ENCODE measurements at places on chromosomes 16 and 17.

DNA sequence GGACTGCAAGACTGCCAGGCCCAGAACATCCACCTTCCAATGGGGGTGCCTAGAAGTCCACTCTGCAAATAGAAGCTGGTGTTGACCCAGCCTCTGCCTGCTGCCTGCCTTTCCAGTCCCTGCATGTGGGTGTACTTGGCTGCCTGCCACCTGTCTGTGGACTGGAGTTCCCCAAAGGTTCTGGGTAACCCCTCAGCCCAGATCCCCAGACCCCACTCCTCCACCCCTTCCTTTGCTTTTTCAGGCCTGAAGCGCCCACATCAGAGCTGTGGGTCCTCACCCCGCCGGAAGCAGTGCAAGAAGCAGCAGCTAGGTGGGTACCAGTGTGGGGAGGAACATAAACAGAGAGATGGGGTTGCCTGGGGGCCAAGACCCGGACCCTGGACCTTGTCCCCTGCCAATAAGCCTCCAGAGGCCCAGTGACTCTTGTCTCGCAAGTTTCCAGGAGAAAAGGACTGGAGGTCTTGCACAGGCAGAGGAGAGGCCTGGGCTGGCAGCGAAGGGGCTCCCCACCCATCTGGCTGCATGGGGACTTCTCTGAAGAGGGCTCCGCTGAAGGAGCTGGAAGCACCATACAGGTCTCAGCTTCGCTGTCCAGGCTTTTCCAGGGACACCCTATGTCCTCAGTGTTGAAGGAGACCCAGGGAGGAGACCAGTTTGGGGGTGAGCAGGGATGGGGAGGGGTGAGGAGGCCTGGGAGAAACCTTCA, 34.3 kb downstream of the NLRC5 start:
- DNase-seq = peak; percentile 27

- DNase-seq = no peak
Measured at GRCh38 chr17:38617074-38617860, 11.5 kb upstream of the SRCIN1 start.

- DNase-seq = no peak
Measured at GRCh38 chr16:81678326-81679095, 100.6 kb upstream of the PLCG2 start.

DNA sequence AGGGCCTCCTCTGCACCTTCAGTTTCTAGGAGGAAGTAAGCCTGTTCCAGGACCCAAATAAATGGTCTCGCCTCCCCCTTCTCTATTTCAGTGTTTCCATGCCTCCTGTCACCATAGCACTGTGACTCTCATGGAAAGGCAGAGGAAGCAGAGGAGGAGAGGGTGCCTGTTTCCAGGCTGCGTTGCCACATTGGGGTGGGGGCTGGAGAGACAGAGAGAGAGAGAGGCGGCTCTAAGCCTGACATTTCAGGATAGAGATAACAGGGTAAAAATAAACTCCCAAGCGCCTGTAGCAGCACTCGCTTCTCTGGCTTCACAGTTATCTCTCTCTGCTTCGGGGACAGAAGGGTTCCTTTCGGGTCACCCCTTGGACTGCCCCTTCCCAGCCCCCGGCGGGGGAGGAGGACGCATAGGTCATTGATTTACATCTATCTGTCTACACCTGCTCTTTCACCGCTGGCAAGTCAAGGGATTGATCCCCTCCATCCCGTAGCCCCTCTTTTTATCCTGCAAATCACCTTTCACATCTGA, 71.2 kb upstream of the MRTFB start:
- no peak for DNase-seq

DNA sequence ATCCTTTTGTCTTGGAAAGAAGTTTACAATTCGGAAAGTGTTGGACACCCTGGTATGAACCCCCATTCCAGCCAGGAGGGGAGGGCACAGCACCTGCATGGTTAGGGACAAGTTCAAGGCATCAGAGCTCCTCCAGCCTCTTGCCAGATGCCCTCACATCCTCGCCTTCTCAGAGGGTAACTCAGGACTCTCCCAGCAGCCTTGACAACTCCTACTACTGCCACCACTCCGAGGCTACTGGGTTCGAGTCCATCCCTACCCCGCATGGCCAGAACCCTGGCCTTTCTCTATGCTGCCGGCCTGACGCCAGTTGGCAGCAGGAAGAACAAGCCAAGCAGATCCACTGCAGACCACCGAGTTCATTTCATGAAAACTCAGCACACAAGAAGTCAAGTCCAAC, 34.1 kb downstream of the AXIN2 start:
- no peak for DNase-seq

Data from suppressor macrophage (primary cell).